ENCODE measurements at places on chromosomes 11 and 22. TPM values are rescaled to one million over a fixed set of nuclear protein-coding genes. Genes with fewer than 3 reads are reported as not detected.

GRCh38 chr11:86247608-86248007 is 3.1 kb downstream of the EED start:
- DNase-seq: no peak

The NRXN2 gene
- 24.6 TPM for polyA plus RNA-seq

DNA sequence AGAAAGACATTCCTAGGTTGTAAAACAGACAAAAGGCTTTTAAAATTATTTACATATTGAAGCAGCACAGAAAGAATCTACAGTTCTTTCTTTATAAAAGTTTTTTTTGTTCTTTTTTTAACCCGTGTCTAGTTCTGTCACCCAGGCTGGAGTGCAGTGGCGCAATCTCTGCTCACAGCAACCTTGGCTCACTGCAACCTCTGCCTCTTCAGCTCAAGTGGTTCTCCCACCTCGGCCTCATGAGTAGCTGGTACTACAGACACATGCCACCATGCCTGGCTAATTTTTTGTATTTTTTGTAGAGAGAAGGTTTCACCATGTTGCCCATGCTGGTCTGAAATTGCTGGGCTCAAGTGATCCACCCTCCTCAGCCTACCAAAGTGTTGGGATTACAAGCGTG is 3.8 kb upstream of the INCENP start:
- no peak for DNase-seq

The CHRDL2 gene
- polyA plus RNA-seq: 0.50 TPM

All from renal pelvis (tissue), 12 donors.